ENCODE measurements at places on chromosomes 6 and 20.

GRCh38 chr20:13322621-13323020 is 101.5 kb downstream of the ISM1 start:
- no peak for DNase-seq

DNA sequence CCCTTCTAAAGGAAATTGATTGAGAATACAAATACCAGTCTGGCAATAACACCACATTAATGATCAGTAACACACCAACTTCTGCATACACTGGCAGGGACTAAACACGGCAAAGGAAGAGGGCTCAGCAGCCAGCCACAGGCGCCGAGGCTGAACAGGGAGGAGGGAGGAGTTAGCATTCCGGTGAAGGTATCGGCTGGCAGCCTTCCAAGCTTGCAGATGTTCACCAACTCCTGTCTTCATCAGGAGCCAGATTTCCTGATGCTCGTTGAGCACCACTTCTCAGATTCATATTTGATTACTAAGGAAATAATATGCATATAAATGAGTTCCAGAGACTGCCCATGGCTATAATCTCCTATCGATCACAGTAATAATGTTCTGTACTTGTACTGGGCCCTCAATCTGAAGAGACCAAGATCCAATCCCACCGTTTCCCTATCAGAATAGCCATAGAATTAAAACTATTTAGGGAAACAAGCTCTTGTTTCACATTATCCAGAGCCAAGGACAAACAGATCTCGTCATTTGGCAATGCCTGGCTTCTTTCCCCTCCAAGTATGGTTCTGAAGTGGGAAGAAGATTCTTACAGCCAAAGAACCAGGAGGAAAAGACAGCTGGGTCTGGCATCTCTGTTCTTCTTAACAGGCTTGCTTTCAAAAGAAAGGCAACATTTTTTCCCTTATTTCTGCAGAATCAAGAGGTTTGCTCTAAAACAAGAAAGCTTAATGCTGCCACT is 42.2 kb downstream of the GFOD1 start:
- no peak for DNase-seq

- DNase-seq = no peak
Measured at GRCh38 chr6:89910902-89911240, 16.6 kb downstream of the GJA10 start.

GRCh38 chr6:46128476-46128875 is 1.3 kb upstream of the ENPP4 start:
- DNase-seq = no peak

DNA sequence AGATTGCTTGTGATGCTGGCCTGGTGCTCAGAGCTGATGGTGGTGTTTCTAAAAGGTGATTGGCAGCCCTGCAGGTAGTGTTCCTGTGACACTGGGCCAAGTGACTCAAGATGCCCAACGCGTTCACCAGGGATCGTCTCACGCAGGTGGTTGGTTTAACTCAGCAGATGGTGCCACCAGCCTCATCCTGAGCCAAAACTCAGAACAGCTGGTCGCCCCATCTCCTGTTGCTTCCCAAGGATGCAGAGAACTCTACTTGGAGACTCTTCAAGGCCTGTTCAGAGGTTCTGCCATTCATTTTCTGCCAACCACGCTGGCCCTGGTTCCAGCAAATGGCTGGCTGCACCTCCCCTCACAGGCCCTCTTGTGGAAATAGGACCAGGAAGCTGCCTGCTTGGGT is 394.4 kb downstream of the CDH26 start:
- no peak for DNase-seq

DNA sequence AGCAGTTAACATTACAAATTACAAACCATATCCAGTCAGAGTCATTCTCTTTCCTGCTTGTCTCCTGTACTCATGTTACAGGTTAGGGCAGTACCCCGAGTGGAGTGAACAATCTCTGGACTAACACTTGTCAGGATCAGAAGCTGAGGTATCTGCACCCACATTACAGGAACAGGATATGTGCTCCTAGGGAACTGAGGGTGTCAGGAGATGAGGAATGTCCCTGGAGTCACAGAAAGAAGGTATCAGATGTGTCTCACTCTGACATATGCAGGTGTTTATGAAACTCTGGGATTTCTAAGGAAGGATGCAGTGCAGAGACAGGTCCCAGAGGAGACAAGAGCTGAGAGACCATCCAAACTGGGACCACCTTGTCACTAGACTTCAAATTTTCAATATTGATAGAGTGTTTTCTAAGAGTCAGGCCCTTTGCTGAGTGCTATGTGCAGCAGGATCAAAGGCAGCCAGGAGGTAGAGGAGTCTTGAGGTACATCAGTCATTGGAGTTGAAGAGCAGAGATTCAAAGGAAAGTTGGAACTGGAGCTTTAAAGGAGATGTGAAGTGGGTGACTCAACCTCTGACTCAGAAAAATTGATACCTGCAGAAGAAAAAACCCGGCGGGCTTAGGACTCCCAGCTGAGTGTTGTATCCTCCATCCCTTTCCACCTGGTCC is 12.6 kb downstream of the HLA-DPB1 start:
- no peak for DNase-seq

GRCh38 chr20:20360464-20360863 is 7.4 kb upstream of the INSM1 start:
- peak; percentile 71 for DNase-seq

- no peak for DNase-seq
Measured at GRCh38 chr20:62441987-62442539, 14.7 kb upstream of the RBBP8NL start.

GRCh38 chr6:17580518-17581048 is 19.5 kb upstream of the FAM8A1 start:
- DNase-seq = peak; percentile 33

GRCh38 chr6:44563397-44563796 is 175.9 kb downstream of the CDC5L start:
- DNase-seq = no peak

DNA sequence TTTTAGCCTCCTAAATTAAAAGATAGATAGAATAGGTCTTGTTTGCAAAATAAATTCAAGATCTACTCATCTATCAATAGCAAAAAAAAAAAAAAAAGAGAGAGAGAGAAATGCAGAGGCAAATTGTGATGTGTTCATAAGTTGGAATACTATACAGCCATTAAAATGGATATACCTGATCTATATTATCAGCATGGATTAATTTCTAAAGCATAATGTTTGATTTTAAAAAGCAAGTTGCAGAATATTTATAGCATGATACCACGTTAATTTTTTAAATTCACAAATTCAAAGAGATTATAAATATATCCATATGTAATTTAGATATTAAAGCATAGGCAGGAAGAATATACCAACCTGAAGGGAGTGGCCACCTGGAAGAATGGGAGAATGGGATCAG is 114.9 kb upstream of the PTPRT start:
- no peak for DNase-seq

DNA sequence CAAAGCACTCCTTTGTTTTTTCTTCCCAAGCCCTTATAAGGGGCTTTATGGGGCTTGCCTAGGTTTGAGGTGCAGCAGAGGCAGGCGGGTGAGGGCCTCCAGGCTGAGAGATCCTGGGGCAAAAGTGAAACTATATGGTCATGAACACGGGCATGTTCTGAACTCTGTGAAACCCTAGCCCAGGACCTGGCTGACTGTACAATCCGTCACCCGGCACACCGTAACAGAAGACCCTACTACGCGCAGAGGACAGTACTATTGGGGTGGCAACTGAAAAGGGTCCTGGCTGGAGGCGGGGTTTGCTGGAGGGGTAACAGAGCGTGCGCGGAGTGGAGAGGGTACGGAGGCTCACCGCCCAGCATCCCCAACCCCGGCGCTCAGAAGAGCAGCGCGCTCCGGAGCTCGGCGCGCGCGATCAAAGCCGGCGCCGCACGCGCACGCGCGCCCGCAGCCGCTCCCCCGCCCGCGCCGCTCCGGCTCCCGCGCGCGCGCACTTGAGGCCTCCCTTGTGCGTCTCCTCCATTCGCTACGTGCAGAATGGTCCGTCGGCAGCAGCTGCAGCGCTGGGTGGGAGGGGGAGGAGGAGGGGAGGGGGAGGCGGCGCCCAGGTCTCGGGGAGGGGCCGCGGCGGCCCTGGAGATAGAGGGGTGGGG is 54.2 kb downstream of the MRPL14 start:
- peak; percentile 81 for DNase-seq

- DNase-seq = no peak
Measured at GRCh38 chr6:154249499-154250298, 106.9 kb downstream of the IPCEF1 start.

GRCh38 chr6:108176281-108177089 is 10.7 kb downstream of the NR2E1 start:
- DNase-seq = no peak

DNA sequence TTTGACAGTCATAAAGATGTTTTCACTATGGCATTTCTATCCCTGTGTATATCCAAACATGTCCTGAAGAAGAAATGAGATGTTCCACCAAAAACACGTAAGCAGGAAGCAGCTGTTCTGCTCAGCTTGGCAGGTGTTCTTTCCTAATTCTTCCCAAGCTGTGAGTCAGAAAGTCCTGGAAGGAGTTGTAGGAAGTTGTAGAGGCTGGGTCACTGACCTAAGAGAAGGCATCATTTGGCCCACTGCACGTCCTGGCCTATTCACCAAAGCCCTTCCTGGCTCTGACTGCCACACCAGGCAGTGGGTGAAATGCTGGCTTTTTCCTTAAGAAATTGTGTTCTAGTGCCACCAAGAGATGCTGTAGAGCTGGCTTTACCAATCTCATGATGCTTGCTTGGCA is 40.3 kb downstream of the STX11 start:
- no peak for DNase-seq

DNA sequence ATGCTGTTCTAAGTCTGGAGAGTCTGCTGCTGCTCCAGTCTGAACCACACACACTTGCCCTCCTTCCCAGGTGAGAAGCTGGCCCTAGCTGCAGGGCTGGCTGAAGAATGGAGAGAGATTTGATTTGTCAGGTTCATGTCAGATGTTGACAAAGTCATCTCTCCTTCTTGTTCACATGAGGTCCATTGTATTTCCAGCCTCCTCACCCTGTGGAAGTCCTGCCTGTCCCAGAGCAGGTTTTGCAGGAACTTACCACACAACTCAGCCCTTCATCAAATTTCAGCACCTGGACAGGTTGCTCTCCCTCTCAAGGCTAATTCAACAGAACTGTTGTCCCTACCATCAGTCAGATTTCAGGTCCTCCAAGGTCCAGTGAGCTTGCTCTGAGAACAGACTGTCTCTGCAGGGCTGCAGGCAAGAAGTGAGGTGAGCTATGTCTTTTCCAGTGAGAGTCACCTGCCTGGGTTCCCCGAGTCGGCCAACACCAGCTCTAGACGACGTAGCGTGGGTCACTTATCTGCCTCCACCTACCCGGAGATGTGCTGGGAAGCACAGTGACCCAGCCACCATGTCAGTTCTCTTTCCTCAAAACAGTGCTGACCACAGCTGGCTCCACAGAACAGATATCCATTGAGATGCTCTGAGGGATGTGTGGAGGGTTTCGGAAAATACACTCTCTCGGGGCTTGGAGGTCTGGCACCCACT is 58.0 kb upstream of the CD93 start:
- DNase-seq = no peak

DNA sequence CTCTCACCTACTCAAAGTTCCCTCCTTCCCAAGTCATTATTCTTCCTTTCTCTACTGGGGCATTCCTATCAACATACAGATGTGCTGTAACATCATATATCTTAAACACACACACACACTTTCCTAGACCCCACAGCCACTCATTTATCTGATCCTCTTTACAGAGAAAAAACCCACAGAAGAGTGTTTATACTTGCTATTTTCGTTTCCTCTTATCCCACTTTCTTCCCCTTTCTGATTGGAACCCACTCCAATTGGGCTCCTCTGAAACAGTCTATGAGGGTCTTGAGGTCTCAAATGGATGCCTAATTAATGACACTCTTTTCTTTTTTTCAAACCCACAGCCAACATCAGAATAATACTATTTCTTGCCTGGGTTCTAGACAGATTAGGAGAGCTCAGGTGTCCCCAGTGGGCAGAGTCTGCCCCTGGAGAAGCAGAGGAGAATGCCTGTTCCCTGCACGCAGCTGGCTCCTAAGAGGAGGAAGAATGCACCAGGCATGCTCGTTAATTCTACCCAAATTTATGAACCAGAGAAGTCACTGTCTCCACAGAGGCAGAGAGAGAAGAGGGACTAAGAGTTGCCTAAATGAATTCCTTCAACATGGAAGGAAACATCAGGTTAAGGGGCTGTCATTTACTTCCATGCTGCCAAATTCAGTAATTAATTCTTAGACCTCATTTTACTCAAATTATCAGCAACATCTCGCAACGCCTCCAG is 65.9 kb downstream of the CRYBG1 start:
- no peak for DNase-seq

Measured in putamen (tissue), 1 donor.